Stimulated activated CD4-positive, alpha-beta T cell treated with anti-CD3 and anti-CD28 coated beads, Interleukin-15, amount 100 ng/mL, for 1 hour (primary cell): ENCODE measurements at places on chromosomes 12 and 14.

GRCh38 chr14:69363055-69363454 lies 35.0 kb downstream of the ERH start:
- no peak for DNase-seq

DNA sequence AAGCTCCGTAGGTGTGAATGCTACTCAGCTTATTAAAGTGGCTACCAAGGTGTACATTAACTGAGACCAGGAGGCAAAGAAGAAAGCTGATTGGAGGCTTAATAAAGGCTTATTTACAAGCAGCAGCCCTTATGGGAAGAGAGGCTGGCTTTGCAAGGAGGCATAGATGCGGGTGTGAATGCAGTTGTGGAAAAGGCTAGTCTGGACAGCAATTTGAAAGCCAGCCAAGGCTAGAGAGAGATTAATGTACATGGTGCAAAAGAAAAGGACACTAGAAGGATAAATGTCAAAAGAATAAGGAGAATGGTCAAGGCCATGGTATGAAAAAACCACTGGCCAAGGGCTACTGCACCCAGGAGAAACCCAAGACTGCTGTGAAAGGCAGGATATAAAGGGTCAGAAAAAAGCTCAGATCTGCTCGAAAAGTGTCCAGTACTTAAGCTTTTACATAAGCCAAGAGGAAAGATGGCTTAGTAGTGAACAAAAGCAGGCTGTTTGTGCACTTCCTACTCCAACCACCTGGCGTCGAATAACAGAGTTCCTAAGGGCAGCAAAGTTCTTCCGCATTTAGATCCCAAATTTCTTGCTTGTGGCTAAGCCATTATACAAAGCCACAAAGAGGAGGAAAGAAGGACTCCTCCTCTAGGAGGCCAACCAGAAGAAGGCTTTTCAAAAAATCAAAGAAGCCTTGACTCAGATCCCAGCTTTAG lies 24.0 kb downstream of the KLRK1 start:
- DNase-seq, result no peak

DNA sequence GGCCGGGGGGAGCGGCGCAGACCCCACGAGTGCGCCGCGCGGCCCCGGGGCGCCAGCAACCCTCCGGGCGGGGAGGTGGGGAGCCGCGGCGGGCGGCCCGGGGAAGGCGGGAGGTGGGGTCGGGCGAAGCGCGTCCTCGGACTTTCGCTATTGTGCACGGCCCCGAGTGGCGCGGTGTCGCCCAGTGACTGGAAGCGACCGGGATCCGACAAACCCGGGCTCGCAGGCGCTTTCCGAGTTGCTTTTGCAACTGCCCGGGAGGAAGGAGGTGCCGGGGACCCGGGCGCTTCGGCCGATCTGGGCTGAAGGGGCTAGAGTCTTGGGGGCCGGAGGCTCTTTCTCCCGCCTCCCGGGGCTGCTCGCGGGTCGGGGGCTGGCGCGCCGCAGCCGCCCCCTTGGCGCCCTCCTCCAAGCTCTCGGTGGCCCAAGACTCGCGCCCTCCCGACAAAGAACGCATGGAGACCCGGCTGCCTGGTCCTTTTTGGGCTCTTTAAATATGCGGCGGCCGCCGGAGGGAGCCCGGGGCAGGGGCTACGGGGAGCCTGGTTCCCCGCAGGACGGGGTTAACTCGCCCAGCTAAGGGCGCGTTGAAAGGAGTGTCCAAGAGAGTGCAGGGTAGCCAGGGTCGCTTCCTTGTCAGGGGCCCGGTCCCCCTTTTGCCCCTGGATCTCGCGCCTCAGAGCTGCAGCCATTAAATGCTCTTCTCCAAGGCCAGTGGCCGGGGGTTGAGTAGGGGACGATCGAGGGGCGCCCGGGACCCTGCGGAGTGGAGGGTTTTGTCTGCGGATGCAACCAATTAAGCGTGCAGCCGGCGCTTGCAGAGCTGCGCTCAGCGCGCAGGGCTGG lies 1.4 kb downstream of the HMGA2 start:
- no peak for DNase-seq

- no peak for DNase-seq
These were observed 19.3 kb upstream of the KRT7 start for GRCh38 chr12:52213564-52214420.

DNA sequence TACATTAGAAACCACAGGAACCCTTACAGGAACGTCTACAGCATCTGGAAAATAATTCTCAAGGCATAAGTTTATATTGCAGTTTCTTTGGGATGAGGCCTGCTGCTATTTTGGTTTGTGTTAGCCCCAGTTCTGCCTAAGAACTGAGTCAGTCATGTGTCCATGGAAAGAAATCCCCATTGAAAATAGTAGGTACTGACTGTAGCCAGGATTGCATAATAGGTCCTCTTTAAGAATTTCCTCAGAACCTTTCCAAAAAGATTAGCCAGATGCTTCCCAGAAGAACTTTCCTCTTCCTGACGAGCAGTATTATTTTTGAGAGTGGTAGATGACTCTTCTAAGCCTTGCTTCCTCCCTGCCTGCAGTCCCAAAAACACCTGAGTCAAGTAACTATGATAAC lies 52.6 kb downstream of the RASSF8 start:
- DNase-seq, result no peak

GRCh38 chr12:54993181-54993835 lies 8.7 kb upstream of the TESPA1 start:
- no peak for DNase-seq

GRCh38 chr12:45828402-45828801 lies 98.9 kb downstream of the ARID2 start:
- no peak for DNase-seq
